ENCODE measurements at places on chromosomes 6 and 20.

DNA sequence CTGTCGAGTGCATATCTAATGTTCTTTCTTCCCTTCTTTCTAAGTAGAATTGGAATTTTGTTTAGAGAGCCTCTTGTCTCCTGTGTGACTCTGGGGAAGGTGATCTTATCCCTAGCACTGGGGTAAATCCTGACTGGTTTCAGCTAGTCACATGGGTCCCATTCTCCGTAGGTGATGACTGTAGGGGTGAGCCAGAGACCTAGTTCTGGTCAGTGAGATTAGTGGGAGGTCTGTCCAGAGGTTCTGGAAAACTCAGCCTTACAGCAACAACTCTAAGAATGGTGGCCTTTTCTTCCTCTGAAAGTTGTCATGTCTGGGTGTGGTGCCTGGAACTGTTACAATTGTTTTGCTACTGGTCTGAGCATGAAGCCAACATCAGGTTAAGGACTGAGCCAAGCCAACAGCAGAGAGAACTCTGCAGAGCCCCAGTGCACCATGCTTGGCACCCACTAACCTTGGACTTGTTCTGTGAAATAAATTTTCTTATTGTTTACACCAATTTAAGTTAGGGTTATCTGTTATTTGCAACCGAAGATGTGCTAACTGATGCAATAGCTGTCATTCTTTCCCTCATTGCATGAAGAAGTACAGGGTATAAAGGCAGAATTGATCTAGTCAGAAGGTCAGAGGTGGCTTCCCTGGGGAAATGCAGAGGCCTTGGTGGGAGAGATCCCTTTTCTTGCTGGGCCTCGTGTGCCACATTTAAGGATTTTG is 56.8 kb upstream of the TULP4 start:
- DNase-seq = no peak

- DNase-seq = no peak
Observed at GRCh38 chr20:13644010-13644409, 5.3 kb upstream of the TASP1 start.

GRCh38 chr20:37989601-37990295 is 43.5 kb downstream of the TTI1 start:
- DNase-seq = peak; percentile 64

DNA sequence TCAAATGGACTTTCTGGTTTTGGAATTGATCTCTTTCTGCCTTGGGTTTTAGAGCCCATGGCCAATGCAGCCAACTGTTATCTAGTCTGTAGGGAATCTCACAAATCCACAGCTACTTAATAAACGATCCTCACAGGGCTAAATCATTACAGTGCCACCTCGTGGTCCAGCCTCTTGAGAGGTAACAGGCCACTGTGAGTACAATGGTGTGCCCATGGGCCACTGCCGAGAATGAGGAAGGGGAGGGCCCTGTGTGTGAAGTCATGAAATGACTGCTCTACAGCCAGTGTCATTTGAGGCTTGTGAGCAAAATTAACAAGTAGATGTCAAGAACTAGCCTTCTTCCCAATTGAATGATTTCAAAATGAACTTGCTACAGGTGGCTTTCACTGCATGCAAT is 54.3 kb upstream of the GMPR start:
- DNase-seq = no peak

GRCh38 chr6:37547564-37548061 is 47.9 kb upstream of the CCDC167 start:
- DNase-seq = peak; percentile 64

GRCh38 chr6:33455051-33455450 is 675 bp downstream of the ZBTB9 start:
- DNase-seq = no peak

DNA sequence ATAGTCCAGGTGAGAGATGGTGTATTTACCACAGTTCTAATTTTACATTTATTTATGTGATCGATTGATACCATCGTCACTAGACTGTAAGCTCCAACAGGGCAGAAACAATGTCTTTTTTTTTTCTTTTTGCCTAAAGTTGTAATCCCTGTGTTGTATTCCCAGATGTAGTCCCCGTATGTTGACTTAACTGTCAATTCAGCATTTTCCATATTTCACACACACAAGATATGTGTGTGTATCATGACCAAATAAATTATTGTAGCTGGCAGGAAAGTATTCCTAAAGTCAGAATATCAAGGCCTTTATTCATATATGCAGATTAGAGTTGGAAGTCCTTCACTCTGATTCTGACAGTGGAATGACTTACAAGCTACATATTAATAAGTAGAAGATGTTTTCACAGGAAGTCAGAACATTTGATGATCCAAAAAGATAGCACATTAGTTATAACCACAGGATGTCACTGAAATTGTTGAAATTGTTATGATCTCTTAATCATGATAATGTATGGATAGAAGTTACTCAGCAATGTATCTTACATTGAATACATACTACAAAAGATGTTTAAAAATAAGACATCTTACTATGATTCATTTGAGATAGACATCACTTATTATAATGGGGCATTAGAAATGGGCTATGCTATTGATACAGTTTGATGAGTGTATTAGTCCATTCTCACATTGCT is 10.6 kb downstream of the RNF182 start:
- no peak for DNase-seq

GRCh38 chr6:168640768-168641167 is 199.8 kb downstream of the SMOC2 start:
- no peak for DNase-seq

GRCh38 chr20:6954219-6954618 is 186.7 kb downstream of the BMP2 start:
- DNase-seq = no peak

All from NCI-H2171 treated with DMSO at 0.1 percent for 48 hours (cell line).